ENCODE measurements at places on chromosomes 2 and 18. TPM values are rescaled to one million over a fixed set of nuclear protein-coding genes. Genes with fewer than 3 reads are reported as not detected.

Gene ZNF514
- 11.7 TPM for total RNA-seq

DNA sequence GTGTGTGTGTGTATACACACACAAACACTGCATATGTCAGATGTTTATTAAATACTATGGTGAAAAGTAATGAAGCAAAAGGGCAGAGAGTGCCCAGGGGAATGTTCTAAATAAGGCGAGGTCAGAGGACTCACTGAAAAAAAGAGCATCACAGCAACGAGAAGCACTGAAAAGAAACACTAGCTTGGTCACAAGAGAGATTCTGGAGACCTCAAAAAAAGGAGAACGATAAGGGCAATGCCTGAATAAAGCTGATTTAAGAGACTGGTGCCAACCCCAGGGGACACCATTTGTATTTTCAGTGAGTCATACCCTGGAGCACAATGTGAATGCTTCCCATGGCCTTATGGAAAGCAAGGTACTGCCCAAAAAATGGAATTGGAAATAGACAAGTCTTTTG is 14.5 kb downstream of the SLC40A1 start:
- no peak for DNase-seq

GRCh38 chr2:101387151-101387834 is at the start of gene CREG2:
TSS of gene CREG2 (minus strand) at chr2:101387503. CDS start at chr2:101387457, 46 bp downstream.
- DNase-seq, result peak; percentile 89

Gene SPATS2L
- 81.3 TPM for total RNA-seq

GRCh38 chr2:123916531-123916930 is 108.6 kb upstream of the CNTNAP5 start:
- no peak for DNase-seq
